ENCODE measurements at places on chromosomes 3 and 15.

GRCh38 chr15:40058476-40059140 lies 19.6 kb upstream of the SRP14 start:
- no peak for DNase-seq

DNA sequence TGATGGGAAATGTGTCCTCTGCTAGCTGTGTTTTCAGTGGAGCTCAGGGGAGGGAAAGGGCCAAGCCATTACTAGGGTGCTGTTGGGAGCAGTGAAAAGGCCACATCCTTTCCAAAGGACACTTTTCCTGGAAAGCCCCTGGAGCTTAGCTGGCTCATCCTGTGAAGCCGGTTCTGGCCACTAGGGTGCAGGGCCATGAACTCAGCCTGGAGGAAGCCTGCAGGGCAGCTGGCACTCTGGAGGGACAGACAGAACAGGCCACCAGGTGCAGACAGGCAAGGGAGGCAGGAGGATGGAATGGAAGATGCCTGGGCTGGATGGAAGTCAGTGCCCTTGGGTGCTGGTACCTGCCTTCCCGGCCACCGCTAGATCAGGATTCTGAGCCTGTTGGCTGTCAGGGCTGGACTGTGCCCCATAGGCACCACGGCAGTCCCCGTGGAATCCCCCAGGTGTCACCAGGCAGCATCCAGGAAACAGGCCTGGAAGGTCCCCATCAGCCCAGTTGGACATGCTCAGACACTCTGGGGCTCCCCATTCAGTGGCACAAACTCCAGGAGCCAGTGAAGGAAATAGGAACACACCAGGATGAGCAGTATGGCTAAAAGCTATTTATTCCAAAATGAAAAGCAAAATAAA lies 76.2 kb upstream of the C2CD4B start:
- no peak for DNase-seq

DNA sequence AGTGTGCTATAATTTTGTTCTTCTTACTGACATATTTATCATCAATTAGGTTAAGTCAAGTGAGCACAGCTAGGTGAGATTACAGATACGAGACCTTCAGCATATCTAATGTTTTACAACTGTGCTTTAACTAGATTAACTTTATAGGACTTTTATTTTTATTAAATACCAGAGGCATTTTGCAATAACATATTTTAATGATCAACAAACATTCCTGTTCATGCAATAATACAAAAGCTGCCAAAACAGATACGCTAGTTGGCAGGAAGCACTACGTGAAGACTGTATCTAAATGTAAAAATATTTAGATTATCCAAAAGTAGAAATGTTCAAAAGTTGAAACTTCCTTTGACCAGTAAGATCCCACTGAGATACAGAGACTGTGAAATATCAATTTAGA lies 139.1 kb downstream of the CBLB start:
- DNase-seq, result no peak

DNA sequence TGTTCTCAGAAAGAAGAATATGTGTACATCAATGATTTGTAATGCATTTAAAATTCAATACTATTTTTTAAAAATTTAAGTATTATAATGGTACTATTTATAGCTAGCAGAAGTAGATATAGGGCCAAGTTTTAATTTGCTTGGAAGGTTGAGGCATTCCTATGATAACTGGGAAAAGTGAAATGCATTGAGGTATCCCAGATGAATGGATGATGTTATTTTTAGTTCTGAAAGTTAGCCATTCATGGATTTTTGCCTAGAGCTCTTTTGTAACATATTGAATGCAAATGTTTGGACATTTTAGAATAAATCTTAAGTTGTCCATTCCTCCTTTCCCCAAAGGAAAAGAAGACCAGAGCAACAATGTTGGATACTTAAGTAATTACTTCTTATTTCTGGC lies 47.6 kb downstream of the GAP43 start:
- no peak for DNase-seq

- DNase-seq, result no peak
Observed at GRCh38 chr3:151750181-151750580, 16.5 kb downstream of the AADACL2 start.

DNA sequence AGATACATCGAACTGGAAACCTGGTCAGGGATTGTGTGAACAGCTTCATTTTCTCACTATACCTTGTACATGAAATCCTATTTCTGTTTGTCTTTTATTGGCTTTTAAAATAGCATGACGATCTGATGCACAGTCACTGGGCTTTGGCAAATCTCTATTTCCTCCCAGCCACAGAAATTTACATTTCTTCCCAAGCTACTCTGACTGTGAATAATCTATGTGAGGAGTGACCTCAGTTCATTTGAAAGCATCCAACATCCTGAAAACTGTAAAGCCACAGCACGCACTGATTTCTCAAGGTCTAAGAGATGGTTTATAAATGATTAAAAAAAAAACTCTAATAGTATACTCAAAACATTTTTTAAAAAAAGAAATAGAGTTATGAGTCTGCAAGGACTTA lies 450.3 kb downstream of the IL5RA start:
- no peak for DNase-seq

DNA sequence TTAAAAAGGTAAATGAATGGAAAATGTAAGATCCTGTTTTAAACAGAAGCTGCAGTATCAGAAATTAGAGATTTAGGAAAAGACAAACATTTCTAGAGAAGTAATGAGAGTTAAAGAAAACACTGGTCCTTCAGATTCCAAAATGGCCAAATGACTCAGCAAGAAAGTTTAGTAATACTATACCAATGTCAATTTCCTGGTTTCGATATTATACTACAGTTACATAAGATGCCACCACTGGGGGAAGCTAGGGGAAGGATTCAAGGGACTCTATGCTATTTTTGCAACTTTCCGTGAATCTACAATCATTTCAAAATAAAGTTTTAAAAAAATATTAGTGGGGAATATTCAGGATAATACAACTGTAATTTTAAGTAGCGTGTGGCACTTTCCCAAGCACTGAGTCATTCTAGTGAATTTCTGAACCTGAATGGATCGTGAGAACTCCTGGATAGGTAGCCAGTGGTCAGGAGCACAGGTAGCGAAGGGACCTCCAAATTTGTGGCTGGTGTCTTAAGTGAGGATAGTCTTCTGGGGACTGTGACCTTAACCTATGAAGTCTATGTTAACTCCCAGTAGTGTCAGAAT lies 37.6 kb downstream of the TMCC1 start:
- DNase-seq, result no peak

DNA sequence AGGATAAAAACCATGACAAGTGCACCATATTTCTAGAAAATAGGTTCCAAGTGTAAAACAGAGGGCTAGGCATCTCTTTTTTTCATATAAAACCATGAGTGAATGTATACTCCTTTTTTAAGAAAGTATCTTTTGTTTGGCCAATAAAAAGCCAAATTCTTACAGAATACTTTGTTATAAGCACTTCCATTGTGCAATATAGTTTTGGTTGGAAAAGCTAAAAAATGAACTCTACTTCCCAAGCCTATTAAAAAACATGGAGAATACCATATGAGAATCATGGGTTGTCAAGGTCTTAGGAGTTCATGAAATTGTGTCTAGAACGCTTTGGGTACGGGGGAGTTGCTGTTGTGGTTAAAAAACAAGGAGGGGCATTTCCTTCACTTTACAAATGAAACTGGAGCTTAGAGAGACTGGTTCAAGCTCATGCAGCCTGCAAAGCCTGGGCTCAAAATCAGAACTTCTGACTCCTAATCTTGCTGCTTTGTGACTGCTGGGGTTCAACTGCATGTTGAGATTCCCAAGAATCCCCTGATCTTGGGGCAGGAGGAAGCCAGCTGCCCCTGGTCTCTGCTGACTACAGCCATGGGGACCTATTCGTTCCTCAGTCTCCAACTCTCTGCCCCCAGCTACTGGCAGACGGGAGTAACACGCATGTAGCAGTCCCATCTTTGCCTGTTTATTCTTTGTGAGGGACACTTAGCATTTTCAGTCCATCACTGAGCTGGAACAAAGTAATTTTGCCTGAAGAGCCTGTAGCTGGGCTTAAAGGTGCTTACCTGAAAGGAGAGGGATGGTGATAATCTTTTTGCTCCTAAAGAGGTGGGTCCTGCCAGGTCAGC lies 229.1 kb downstream of the CHST2 start:
- no peak for DNase-seq

- no peak for DNase-seq
Observed at GRCh38 chr3:37257581-37257980, 83.2 kb upstream of the LRRFIP2 start.

DNA sequence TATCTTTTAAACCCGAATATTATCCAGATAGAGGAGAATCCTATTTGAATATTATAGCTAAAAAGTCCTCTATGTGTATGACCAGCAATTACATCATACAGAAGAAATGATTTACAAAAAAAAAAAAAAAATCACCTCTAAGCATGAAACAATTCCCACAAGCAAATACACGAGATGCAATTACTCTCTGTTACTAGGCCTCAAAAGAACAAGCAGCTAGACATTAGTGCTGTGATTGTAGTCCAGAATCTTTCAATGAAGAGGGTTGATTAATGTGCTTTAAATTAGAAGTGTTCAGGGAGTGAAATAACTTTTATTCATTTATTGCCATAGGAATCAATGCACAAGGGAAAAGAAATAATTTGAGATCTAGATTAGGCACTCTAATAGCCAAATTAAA lies 1379.5 kb upstream of the GBE1 start:
- DNase-seq, result no peak

DNA sequence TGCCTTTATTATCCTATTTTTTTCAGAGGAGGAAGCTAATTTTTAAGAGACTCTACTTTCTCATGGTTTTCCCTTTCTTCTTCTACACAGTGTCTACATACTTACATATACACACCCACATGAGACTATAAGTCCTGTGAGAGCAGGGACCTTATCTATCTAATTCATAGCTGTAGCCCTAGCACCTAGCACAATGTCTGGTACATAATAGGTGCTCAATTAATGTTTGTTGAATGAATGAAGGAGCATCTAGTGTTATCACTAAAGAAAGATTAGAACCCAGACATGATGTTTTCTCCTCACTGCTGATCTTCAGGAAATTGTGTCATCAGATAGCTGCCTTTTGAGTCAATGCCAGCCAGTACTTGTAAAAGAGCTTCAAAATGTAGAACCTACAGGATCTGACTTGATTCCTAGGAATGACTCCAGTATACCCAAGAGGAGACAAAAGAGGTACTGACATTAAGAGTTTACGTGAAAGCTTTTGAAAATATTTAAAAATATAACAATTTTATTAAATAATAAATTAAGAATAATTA lies 2.5 kb downstream of the SCG5 start:
- DNase-seq, result no peak

- DNase-seq, result no peak
Observed at GRCh38 chr3:139540651-139541531, 1.3 kb upstream of the RBP1 start.

DNA sequence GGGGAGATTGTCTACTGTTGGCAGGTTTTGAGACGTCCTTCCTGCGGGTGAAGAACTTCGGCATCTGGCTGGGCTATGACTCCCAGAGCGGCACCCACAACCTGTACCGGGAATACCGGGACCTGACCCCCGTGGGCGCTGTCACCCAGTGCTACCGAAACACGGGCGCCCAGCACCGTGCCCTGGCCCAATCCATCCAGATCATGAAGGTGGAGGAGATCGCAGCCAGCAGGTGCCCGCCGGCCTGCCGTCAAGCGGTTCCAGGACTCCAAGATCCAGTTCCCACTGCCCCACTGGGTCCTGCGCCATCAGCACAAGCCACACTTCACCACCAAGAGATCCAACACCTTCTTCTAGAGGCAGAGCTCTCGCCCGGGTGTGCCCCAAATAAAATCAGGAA lies 194.9 kb upstream of the EPHA6 start:
- DNase-seq, result no peak

GRCh38 chr3:46612324-46612723 lies at the start of gene FAM240A:
Gene FAM240A (plus strand): TSS chr3:46612525. CDS start chr3:46612684, 159 bp downstream.
- DNase-seq, result no peak

DNA sequence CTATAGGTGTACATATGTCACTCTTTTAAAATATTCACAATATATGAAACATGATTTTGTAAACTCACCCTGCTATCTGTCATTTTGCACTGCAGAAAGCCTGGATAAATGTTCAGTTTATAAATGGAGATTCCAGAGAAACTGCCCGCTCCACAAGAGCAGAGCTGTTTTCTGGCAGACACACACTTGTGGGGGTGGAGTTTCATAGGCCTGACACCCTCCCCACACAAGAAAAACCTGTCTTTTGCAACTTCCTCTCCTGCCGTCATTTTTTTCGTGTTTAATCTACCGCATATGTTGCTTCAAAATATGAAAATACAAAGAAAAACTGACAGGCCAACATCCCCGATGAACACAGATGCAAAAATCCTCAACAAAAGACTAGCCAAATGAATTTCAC lies 479.0 kb downstream of the GABRG3 start:
- no peak for DNase-seq

DNA sequence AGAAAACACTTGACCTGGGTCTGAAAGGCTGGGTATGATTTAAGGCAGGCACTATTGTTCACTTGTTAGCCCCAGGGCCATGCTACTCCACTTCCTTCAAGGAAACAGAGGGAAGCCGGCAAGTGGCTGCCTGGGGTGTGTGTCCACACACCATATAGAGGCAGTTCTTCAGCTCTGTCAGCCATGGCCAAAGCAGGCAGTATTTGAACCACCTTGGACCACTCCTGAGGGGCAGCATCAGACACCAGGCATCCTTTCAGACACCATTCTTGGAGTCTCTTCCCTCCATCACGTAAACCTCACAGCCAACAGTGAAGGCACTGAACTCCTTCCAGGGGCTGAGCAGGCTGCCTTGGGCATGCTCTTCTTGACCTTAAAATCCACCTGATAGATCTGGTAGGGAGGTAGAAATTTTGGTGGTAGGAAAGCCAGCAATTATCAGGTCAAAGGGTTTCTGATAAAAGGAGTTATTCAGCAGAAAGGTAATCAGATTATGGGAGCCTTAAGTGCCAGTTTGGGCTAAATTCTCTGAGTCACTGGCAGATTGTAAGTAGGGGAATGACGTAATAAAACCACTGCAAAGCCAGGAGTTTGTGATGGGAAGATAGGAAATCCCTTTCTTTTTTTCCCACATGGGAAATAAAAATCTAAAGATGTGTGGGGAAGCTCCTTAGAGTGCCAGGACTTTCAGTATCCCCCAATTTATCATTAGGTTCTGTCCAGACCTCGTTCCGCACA lies 20.2 kb downstream of the TGFBR2 start:
- DNase-seq, result no peak

- DNase-seq, result no peak
Observed at GRCh38 chr3:194814878-194815357, 129.2 kb downstream of the FAM43A start.

DNA sequence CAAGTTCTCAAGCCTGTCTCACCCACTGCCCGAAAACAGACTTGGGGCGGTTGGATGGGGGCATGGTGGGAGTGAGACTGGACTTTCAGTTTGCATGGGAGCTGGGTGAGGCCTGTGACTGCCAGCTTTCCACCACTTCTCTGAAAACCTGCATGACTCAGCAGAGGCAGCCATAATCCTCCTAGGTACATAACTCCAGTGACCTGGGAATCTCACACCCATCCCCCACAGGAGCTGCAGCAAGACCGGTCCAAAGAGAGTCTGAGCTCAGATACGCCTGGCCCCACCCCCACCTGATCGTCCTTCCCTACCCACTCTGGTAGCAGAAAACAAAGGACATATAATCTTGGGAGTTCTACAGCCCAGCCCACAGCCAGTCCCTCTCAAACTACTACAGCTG lies 107.2 kb downstream of the NSMCE3 start:
- DNase-seq, result no peak

All from hypothalamus (tissue), 51 donors.